ENCODE measurements at places on chromosomes 12 and 14. TPM values are rescaled to one million over a fixed set of nuclear protein-coding genes. Genes with fewer than 3 reads are reported as not detected.

DNA sequence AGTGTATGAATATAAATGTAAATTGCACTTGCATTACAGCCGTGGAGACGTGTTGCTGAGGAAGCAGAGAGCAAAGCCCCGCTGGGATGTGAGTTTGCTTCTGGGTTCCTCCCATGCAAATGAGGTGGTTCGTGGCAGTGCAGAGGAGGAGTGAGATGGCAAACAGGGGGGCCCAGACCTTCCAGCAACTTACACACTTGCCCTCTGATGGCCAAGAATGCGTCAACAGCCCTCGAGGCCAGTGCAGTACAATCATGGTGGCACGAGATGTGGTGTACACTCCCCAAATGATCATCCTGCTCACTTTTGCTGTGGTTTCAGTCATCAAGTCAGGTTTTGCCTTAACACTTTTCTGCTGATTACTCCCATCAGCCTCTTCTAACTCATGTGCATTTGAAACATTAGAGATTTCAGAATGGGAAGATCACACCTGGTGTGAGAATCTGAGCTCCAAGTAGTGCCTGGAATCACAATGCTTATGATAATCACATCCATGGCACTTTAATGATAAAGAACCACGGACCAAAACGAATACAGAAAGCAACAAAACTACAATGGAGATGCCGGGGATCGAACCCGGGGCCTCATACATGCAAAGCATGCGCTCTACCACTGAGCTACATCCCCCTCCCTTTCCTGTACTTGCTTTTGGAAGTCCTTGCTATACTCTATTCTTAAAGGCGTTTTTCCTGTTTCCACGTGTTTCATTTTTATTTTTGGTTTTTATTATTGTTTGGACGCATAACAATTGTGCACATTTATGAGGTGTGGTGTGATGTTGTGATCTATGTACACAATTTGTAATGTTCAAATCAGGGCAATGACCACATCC lies 7.0 kb upstream of the UBC start:
- DNase-seq, result no peak

GEMIN2 gene
- total RNA-seq, result 14.9 TPM

DNA sequence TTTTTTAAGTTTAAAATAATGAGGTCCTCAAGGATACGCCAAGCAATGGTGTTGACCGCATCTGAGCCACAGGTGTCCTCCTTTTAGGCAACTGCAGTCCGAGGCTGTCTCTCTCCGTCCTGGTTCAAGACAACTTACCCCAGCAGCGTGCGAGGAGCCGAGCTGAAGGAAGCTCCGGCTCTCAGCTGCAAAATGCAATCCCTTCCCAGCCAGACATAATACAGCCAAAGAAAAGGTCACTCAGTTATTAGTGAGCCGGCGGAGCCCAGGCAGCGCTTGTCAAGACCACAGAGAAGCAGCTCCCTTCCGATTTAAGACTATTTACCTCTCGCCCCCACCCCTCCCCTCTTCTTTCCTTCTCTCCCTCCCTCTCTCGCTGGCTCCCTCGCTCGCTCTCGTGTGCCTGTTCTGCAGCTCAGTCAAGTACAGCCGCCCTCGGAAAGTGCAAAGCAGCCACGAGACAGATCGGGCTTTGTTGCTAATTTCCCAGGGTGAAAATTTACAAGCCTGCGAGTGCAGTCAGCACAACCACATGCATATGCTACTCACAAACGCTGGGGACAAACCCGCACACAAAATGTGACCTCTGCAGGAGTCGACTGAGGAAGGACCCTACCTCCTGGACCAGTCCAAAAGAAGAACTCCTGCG lies 363 bp upstream of the LMO3 start:
- DNase-seq, result no peak

DNA sequence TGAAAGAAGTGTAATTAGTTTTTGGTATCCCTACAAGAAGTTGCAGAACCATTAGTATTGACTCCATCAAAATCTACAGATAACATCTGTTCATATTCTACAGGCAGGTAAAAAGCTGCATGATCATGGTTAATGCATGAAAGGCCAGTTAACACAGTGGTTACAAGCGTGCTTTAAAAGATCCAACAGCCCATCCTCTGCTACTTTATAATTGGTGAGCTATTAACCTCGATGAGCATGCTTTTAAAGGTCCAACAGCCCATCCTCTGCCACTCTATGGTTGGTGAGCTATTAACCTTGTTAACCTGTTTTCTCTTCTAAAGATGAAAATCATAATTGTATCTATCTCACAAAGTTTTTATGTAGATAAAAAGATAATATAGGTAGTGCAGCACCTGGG lies 289.3 kb downstream of the DUSP6 start:
- DNase-seq, result no peak

CACNA2D4 gene
- not detected for total RNA-seq

DNA sequence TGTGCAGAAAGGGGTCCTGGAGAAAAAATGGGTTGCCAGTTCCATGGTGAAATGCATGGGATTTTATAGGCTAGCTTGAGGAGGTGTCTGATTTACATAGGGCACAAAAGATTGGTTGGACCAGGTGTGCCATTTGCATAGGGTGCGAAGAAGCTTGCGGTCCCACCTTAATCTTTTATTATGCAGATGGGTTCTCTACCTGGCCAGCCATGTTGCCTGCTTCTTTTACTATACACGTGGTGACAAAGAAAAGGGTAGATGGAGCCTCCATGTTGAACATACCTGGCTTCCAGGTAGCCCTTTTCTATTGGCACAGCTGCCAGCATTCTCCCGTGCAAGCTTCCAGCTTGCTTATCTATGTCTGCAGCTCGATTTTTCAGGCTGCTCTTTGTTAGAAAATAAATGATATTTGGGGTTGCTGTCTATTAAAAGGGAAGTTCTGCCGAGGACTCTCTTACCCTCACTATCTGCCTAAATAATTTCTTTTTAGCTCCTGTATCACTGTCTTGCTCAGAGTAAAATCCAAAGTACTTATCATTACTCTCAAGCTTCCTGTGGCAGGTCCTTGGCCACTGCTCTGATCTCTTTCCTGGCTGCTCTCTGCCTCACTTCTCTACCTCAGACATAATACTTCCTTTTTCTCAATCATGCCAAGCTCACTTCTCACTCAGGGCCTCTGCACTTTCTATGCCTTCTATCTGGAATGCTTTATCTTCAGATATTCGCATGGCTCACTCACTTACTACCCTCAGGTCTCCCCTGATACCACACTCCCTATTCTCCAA lies 216.0 kb upstream of the DAAM1 start:
- DNase-seq, result no peak

COQ5 gene
- 24.0 TPM for total RNA-seq

SIRT4 gene
- 0.97 TPM for total RNA-seq

DNA sequence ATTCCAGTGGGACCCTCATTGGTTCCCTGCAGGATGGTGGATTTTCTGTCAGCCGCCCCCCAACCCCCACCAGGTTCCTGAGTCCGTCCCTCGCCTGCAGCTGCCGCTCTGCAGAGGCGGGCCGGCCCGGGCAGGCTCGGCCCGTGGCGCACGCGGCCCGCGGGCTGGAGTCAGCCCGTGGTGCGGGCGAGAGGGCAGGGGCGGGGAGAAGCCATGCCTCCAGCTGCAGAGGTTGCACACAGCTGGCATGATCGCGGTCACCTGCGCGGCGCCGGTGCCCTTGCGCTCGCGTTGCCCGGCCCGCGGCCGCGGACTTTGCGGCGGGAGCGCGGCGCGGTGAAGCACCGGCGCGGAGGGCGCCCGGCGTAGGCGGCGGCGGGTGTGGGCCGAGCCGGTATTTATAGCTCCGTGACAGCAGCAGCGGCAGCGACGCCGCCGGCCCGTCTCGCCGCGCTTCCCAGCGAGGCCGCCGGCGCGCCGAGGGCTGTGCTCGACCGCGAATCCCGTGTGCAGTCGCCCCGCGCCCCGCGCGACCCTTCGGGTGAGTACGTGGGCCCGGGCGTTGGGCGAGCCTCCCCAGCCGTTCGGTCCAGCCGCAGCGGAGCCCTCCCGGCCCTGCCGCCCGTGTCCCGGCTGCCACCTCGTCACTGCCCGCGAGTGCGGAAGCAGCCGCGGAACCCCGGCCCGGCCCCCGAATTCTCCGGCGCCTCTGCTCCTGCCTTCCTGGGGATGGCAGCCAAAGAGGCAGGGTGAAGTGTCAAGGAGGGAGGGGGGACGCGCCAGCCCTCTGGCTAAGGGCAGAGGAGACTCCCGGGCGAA lies at the start of gene TMEM117:
Gene TMEM117 (plus strand): TSS at position 426 of the 819 bp plus-strand sequence.
- DNase-seq, result peak; percentile 88

GRCh38 chr12:63238892-63239291 lies 87.9 kb upstream of the AVPR1A start:
- no peak for DNase-seq

RNF212B gene
- not detected for total RNA-seq

ACTR10 gene
- 99.1 TPM for total RNA-seq

DNA sequence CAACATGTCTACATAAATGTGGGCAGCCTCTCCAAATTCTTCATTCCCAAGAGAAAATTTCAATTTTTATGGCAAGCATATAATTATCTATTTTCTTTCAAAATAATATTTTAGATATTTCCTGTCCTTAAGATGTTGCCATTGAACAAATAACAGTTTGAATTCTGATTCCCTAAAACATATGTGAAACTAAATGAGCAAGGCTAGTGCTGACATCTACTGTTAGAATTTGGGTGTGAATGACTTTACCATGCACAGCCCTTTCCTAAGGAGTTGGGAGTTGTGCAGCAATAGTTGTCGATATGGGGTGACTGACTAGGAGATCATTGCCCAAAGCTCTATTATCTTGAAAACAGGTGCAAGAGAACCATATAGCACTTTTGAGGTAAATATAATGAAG lies 108.2 kb upstream of the SLC38A4 start:
- no peak for DNase-seq

TOMM20L gene
- not detected for total RNA-seq

DNA sequence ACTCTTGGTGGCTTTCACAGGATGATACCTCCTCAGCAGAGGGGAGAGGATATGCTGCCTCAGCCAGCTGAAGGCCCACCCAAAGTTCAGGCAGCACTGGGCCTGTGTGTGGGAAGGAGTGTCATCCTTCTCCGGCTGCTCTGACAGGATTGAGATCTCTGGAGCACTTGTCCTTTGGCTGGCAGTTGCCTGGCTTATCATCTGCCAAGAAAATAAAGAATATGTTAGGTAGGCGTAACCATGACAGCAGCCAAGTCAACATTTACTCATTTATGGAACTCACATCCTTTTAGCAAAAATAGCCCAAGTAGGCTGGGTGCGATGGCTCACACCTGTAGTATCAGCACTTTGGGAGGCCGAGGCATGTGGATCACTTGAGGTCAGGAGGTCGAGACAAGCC lies 68.5 kb downstream of the PPFIBP1 start:
- no peak for DNase-seq

OR11H12 gene
- total RNA-seq, result not detected

DNA sequence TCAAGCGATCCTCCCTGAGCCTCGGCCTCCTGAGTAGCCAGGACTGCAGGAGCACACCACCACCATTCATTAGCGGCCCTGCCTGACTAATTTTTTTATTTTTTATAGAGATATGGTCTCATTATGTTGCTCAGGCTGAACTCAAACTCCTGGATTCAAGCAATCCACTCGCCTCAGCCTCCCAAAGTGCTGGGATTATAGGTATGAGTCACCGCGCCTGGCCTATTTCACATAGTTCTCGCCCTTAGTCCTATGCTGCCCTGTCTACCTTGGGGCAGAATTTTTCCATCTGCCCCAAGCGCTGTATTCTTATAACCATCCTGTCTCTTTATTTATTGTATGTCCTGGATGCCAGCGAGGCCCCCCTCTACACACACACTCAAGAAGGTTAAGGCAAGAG lies 50.9 kb upstream of the BCL2L14 start:
- DNase-seq, result peak; percentile 25

RND1 gene
- total RNA-seq, result 0.89 TPM

GRCh38 chr14:25406818-25407217 lies 356.9 kb upstream of the STXBP6 start:
- no peak for DNase-seq

GRCh38 chr12:87290505-87290904 lies 738.7 kb downstream of the C12orf50 start:
- no peak for DNase-seq

DNA sequence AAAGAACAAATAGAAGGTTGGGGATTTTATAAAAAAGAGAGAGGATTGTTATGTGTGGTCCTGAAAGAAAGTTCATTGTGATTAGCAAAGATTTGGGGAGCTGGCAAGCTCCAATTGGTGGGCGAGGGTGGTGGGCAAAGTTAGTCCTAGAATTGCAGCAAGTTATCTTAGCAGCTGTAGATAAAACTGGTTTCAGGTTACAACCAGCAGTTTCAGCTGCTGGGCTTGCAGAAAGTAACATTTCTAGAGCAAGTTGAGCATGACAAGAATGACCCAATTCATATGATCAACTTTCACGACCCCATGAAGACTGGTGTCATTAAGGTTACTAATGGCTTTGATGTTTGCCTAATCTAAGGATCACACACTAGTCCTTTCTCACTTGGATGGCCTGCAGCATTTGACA lies 177.9 kb upstream of the NUDT4 start:
- DNase-seq, result no peak

- DNase-seq, result no peak
These were observed 90.2 kb downstream of the ACTN1 start for GRCh38 chr14:68888883-68889282.

GRCh38 chr12:42854826-42855225 lies 265.3 kb upstream of the PRICKLE1 start:
- no peak for DNase-seq

IFNG-AS1 gene
- total RNA-seq, result not detected

LRTM2 gene
- total RNA-seq, result not detected

- no peak for DNase-seq
These were observed 28.6 kb upstream of the ARL1 start for GRCh38 chr12:101436136-101436535.

CABP1 gene
- not detected for total RNA-seq

- DNase-seq, result no peak
These were observed 375.3 kb downstream of the SEC23A start for GRCh38 chr14:38727731-38728130.

- DNase-seq, result no peak
These were observed 240.4 kb downstream of the SNAPC1 start for GRCh38 chr14:62002642-62003041.

DNA sequence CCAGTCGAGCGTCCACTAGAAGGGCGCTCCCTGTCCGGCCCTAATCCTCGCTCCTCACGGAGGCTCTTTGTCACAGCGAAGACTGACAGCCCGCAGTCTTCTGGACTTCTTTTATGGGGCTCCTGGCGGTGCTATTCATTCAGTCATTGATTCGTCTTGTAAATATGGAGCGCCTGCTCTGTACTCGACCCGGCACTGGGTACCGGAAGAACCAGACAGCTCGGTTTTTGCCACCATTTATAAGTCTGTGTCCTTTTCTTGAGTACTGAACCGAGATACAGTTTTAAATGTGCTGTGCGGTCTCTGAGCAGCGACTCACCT lies 570 bp downstream of the DMAC2L start:
- DNase-seq, result no peak

- no peak for DNase-seq
These were observed 11.5 kb downstream of the ZFP36L1 start for GRCh38 chr14:68781161-68782021.

GRCh38 chr14:73953731-73954130 lies 3.6 kb downstream of the COQ6 start:
- DNase-seq, result no peak

GRCh38 chr14:37045340-37046061 lies 126.9 kb downstream of the SLC25A21 start:
- DNase-seq, result no peak

SNRNP35 gene
- total RNA-seq, result 19.4 TPM

AICDA gene
- not detected for total RNA-seq

ADGRD1 gene
- total RNA-seq, result 1.0 TPM
